Stimulated activated CD8-positive, alpha-beta memory T cell treated with anti-CD3 and anti-CD28 coated beads, Interleukin-4, amount 100 ng/mL, for 4 hours (primary cell): ENCODE measurements at places on chromosomes 12 and 14.

GRCh38 chr14:106268013-106268727, 741.8 kb downstream of the TMEM121 start:
- peak; percentile 65 for DNase-seq

DNA sequence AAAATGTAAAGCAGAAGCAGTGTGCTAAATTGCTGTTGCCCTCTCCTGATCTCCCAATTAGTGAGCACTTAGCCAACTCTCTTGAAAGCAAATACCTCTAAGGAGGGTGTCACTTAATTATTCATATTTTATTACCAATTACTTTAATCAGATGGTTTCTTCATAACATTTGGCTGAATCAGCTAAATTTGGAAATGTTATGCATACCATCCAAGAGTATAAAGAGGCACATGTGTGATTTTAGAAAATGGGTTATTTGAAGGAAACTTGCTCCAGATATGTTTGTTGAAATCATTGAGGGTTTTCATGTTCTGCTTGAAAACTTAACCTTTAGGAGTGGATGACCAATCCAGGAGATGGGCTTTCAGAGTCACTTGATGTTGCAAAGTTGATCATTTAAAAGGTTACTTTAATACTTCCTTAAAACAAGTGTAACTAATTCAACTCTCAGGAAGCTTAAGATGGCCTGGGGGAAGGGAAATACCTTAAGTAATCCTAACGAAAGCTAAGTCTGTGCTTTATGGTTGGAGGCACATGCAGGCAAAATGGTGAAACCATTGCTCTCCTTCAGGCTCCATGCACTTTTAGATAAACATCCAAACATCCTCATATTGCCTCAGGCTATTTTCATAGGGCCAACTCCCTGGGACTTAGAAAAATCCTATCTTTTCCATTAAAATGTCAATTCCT, 434.5 kb downstream of the MDGA2 start:
- DNase-seq: no peak

- no peak for DNase-seq
Measured at GRCh38 chr12:110279566-110280375, 1.3 kb upstream of the ATP2A2 start.

DNA sequence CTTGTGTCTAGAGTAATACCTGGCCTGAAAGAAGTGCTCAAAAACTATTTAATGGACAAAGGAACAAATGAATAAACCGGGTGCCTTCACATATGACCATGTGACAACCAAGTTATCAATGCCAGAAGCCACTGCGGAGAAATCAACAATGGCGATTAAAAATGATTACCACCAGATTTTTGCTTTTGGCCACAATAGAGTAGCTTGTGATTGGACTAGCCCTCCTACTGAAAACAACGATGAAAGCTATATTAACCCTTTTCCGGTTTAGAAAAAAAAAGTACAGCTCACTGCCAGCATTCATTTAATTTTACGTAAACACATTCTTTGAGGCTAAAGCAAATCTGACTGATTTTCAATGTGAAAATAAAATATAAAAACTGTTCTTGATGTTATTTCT, 41.6 kb upstream of the TTC7B start:
- DNase-seq: no peak

DNA sequence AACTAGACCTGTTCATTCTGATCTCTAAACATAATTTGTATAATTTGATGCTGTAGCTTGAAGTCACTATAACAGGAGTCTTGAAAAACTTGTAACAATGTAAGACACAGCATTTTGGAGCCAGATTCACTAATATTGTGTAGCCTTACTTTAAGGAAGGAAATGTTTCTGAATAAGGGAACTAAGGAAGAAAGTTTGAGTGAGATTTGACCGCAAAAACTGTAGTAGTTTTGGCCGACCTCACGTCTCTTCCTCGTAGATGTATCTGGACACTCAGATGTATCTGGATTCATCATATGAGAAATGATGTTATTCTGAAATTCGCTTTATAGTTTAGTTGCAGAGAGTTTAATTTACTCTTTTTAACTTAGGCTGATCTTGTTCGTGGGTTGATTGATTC, 13.9 kb upstream of the DNAH10 start:
- no peak for DNase-seq

GRCh38 chr12:131636266-131636665, 74.6 kb upstream of the SFSWAP start:
- no peak for DNase-seq

DNA sequence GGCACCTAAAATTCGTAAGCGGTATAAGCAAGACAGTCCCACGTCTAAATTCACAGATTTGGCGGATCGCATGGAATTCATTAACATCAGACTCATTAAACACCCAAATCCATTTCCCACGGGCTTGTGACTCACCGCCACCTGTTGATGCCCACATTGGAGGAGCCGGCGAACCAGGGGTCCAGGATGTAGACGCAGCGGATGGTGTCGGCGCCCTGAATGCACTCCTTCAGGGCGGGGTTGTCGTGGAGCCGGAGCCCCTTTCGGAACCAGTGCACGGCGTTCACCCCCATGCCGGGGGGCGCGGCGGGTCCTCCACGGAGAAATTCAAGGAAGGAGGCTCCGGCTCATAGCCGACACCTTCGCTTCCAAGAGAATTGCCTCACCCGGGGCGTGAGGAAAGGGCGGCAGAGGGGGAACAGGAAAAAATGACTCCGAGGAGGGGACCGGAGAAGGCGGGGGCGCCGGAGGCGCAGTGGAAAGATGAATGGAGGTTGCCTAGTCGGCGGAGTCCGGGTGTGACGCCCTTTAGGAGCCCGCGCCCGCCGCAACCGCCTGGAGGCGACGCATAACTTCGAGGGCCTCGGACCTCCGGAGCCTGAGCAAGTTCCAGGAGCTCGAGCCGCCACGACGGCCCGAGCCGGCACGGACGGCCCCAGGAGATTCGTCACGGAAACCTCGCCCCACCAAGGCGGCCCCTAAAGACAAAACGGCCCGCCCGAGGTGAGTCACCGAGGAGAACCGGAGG, 506 bp downstream of the CRY1 start:
- DNase-seq: peak; percentile 60

DNA sequence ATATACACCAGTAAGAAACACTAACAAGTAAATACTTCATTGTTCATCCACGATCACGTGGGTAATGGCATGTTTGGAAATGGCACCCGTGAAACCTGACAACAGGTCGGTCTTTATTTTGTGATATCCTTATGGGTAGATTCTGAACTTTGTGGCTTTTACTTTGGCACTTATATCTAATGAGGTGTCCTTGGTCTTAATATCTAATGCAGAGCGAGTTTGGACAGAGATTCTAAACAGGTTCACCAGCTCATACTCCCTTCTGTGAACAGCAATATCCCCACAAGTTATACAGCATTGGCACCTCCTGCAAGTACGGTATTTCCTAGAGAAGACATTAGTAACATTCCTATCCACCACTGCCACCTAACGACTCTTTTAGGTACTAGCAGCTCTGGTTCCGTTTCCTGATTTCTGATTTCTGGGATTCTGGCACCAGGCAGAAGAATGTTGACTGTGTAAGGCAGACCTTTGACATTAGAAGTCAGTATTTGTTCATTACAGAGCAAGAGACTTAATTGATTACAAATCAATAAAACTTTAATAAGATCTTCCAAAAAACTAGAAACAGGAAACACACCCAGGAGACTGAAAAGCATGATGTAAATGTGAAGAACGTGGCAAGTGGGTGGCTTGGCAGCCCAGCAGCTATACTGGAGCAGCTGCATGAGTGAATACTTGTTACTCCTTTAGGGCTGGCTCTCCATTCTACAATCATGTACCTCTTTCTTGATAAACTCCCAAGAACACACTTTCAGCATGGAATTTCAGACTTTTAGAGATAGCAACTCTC, 2.5 kb downstream of the ANG start:
- DNase-seq: no peak

GRCh38 chr12:116261525-116262100, 15.9 kb downstream of the MED13L start:
- no peak for DNase-seq

DNA sequence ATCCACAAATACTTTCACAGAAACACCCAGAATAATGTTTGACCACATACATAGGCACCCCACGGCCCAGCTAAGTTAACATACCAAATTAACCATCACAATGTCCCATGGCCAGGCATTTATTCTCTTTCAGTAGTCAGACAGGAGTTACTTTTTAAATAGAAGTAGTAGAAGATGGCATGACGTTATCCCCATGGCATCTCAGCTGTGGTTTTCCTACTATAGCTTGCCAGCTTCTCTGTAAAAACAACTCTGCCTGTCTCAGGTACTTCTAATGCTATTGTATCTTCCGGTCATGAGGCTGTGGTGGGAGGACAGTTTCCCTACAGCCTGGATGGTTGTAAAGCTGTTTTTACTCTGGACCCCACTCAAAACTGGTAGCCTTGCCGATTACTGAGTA, 19.3 kb downstream of the CTSG start:
- DNase-seq: no peak

DNA sequence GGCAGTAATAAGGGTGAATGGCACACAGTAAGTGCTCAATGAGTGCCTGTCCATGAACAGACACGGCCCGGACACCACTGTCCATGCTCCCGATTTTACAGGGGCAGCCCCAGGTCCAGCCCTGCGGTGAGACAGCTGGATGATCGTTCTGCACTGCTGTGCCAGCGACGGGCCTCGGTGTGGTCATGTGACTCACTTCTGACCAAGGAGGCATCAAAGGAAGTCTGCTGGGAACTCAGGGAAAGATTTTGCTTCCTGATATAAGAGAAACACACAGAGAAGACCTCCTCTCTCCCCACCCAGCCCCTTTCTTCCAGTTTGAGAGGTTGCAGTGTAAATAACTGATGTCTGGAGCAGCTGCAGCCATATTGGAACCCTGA, 126.6 kb downstream of the SCARB1 start:
- no peak for DNase-seq
